Fibroblast of skin of abdomen (primary cell): ENCODE measurements at places on chromosomes 3 and 15.

DNA sequence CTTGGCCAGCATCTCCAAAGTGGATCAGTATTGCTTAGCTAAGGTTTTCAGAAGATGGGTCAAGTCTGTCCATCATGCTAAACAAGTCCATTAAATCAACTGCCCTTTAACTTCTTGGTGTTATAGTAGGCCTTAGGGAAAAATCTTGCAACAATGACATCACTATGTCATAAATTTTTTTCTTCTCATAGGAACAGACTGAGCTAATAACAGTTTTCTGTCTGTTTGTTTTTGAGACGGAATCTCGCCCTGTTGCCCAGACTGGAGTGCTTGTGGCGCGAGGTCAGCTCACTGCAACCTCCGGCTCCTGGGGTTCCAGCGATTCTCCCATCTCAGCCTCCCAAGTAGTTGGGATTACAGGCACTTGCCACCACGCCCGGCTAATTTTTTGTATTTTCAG lies 94.2 kb downstream of the EFL1 start:
- no peak for DNase-seq

DNA sequence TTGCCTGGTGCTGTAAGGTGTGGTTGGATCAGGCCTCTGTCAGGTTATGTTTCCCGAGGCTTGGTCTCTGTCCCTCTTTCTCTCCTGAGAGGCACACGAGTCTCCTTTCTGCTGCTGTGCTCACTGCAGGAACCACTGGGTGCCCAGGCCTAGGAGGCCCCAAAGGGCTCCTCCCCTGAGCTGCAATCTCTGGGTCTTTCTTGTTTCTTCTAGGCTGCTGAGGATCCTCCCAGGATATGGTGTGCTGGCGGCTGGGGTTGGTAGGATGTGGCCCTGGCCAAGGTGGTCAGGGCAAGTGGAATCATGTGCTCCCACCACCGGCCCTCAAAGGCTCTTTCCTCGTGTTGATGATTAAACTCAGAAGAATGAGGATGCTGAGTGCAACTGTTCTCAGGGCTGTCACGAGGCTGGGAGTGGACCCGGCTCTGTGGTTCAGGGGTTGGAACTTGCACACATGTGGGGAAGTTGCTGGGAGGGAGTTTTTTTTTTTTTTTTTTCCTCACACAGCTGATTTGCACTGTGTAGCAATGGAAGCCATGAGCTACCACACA lies 43.6 kb upstream of the CTSH start:
- peak; percentile 98 for DNase-seq

GRCh38 chr3:184812662-184813042 lies 686 bp downstream of the VPS8 start:
- no peak for DNase-seq

DNA sequence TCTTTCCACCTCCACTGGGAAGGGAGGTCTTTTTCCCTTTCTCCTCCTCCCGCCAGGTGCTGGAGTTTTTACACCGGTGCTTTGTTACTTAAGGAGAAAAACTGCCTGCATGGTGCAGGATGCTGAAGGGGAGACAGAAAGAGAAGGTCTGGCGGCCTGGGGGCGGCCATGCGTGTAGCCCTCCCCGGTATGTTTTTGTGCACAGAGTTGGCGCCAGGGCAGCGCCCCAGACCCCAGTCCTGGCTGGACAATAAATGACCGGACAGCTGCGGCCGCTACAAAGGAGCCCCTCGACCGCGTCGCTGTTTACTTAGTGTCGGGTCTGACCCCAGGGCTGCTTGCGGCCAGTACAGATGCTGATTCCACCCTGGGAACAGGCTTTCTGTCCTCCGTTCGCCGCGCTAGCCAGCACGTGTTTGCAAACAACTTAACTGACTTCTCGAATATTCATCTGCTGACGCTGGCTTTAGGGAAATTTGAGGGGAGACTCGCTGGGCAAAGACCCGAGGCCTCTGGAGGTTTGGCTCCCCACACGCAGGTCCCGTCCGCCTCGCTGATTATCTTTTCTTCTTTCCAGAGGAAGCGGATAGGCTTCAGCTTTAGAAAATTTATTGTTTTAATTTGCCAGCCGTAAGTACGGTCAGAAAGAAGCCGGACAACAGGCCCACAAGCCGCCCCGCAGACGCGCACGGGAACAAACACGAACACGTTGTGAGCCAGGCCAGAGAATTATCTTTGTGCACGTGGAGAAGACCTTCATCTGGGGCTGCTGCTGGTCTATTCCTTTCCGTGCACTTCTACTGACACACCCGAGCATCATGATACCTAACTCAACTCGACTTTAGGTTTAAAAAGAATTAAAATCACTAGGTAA lies 46.9 kb downstream of the ZIC4 start:
- no peak for DNase-seq

GRCh38 chr3:170154569-170155143 lies 26.9 kb downstream of the PHC3 start:
- no peak for DNase-seq

- peak; percentile 38 for DNase-seq
Observed at GRCh38 chr3:9308298-9308990, 54.4 kb upstream of the THUMPD3 start.

- DNase-seq: no peak
Observed at GRCh38 chr3:114487502-114487901, 193.7 kb downstream of the TIGIT start.

- DNase-seq: peak; percentile 86
Observed at GRCh38 chr3:115784739-115785536, 161.6 kb downstream of the GAP43 start.

GRCh38 chr3:42192334-42193200 lies 73.4 kb downstream of the CCK start:
- DNase-seq: peak; percentile 18

DNA sequence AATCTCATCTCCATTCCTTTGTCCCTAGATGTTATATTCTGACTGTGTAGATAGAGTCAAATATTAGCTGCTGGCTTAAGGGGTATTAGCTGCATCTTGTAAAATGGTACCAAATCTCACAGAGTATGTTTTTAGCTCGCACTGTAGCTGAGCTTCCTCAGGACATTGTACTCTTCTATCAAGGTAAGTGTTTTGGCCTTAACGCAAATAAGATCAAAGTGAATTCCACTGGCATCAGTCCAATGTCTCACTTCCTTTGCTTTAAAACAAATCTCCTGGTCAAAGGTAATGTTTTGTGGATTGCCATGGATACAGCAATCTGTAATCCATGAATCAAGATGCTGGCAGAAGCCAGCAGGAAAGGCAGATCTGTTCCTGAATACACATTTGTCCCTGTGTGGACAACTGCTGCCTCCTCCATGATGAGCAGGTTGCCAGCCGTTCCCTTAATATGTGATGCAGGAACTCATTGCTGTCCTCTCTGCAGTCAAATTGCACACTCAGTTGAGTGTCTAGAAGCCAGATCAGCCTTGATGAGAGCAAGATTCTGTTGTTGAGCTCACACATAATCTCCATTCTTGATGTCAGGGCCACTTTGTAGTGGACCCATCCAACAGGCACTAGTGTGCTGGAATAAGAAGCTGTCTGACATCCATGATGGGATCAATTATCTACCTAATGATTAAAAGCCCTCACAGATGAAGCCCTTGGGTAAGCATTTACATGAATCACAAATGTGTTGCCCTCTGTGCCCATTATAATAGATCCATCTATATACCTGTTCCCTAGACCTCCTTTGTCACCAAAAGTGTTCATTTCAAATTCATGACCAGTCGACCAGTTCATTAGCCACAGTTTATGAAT lies 96.6 kb upstream of the AGTR1 start:
- no peak for DNase-seq

- no peak for DNase-seq
Observed at GRCh38 chr15:82043130-82043673, 2.6 kb downstream of the MEX3B start.

GRCh38 chr3:149507491-149508324 lies 33.2 kb downstream of the TM4SF4 start:
- no peak for DNase-seq

DNA sequence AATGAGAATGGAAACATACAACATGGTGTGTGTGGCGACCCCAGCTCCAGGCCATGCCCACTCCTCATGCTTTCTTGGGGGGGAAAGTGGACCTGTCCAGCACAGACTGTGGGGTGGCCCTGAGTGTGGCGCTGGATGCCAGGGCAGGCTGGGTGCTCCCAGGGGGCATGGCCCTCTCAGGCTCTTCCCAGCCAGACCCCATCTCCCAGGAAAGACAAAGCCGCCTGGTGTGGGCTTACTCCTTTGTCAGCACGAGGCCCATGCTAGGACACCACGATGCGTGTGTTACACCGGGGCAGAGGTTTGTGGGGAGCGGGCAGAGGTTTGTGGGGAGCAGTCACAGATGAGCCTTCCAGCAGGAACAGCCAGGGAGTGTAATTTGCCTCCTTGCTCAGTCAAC lies 68.5 kb downstream of the ABTB1 start:
- DNase-seq: no peak

DNA sequence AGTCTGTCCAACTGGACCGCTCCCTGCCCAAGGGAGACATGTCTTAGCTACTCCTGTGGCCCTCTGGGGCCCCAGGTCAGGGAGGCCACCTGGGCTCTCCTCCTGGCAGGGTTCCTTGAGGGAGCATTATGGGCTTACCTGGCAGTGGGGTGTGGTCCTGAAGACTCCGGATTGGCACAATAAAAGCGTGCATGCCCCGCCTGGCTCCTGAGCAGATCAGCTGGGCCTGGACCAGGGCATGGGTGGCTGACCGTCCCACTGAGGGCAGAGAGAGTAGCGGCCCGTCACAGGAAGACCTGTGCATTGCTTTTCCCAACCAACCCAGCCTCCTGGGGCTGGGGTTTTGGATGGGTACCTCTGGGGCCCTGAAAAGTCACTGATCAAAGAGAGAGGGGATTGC lies 5.4 kb downstream of the ACOX2 start:
- no peak for DNase-seq

DNA sequence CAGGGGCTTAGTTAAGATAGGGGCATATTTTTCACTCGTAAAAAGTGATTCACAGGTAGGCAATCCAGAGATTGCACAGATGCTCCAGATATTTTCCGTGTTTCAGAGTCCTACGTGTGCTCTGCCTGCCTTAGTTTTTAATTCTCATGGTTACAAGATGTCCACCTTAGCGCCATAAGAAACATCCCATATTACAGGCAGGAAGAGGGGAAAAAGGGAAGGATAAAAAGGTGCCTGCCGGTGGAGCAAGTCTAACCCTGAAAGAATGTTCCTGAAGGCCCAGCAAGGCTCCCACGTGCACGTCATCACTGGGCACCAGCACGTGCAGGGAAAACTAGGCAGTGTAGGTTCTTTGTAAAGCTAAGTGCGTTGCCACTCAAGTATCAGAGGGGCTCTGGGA lies 10.1 kb upstream of the MOBP start:
- DNase-seq: no peak

- DNase-seq: no peak
Observed at GRCh38 chr3:64215559-64215958, 9.7 kb downstream of the PRICKLE2 start.

DNA sequence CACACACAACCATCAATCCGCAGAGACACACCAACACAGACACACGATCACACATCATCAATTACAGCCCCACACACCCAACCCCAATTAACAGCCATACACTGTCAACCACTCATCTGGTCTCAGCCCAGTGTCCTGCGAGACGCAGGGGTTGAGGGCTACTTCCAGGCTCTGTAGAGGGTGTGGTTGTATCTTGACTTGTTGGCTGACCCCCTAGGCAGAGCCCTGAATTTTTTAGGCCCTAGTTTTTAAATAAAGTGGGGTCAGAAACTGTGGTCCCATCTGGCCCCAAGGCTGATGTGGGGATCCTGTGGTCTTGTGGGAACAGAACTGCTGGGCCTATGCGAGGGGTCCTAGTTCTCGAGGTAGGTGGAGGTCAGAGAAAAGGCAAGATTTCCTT lies 9.2 kb downstream of the VILL start:
- DNase-seq: no peak

GRCh38 chr15:43931119-43931518 lies 104.3 kb downstream of the WDR76 start:
- no peak for DNase-seq

DNA sequence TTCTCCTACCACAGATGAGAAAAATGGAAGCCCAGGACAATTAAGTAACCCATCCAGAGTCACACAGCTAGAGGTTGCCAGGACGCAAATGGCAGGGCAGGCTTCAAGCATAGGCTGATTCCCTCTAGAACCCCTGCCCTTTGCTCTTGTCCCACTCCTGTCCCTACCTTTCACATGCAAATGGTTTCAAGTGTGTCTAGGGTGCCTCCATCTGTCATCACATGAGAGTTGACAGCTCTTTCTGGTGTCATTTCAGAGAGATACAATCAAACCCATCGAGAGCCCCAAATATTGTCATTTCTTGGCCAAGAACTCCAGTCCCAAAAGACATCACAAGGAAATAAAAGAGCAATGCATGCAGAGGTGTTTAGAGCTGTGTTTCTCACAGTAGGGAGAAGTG lies 23.7 kb downstream of the CCDC12 start:
- DNase-seq: no peak

DNA sequence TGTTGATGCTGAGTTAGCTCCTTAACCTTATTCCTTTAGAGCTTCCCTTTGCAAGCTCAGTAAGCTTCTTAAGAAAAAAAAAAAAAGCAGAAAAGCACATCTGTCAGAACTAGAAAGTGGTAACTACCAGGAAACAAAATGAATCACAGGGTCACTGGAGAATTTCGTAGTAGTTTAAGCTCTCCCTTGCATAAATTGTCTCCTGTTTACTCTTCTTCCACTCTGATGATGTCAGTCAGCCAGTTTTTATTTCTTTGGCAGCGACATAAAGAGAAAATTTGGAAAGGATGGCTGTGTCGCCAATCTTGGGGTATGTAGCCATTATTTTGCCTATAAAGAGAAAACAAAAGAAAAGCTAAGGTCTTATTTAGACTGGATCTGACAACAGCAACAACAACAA lies 3.2 kb upstream of the GABRR3 start:
- no peak for DNase-seq

GRCh38 chr15:54789376-54789775 lies 407.4 kb downstream of the RSL24D1 start:
- DNase-seq: no peak

DNA sequence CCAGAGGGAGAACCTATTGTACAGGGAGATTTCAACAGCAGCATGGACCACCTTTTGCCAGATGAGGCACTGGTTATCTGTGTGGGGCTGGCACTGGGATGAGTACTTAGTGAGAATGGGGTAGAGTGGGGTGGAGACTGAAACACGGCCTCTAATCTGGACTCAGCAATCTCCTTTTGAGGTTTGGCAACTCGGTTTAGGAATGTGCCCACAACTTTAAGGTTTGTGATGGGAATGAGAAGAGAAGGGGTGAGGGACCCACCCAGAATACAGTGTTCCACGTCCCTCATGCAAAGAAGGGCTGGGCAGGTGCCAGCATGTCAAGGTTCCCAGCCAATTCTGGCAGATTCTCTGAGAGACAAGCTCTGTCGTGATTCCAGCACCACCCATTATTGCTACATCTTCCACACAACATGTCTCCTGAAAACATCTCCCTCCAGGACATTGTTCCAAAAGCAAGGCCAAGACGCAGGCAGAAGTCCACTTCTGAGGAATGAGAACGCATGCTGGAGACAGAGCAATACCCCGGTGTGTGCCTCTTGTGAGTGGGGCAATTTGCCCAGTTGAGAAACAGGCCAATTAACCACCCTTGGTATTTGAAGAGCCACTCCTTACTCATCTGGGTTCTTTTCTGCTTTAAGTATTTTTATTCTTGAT lies 37.5 kb upstream of the CCR4 start:
- no peak for DNase-seq

GRCh38 chr3:77459926-77460325 lies 420.0 kb downstream of the ROBO2 start:
- no peak for DNase-seq
